ENCODE measurements at places on chromosomes 13 and 19. TPM values are rescaled to one million over a fixed set of nuclear protein-coding genes. Genes with fewer than 3 reads are reported as not detected.

DNA sequence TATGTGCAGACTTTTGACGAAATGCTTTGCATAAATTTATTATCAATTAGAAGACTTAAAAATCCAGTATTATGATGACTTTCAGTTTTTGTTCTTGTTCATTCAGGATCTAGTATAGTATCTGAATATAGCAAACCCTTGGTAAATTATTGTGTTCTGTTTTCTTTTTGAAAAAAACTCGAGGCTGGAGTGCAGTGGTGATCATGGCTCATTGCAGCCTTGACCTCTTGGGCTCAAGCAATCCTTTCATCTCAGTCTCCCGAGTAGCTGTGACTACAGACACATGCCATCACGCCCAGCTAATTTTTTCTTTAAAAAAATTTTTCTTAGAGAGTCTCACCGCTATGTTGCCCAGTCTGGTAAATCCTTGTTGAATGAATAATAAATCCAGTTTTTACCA lies 4.6 kb downstream of the FARP1 start:
- no peak for DNase-seq

GRCh38 chr13:32585550-32586079 lies 637 bp upstream of the PDS5B start:
- DNase-seq, result no peak

DNA sequence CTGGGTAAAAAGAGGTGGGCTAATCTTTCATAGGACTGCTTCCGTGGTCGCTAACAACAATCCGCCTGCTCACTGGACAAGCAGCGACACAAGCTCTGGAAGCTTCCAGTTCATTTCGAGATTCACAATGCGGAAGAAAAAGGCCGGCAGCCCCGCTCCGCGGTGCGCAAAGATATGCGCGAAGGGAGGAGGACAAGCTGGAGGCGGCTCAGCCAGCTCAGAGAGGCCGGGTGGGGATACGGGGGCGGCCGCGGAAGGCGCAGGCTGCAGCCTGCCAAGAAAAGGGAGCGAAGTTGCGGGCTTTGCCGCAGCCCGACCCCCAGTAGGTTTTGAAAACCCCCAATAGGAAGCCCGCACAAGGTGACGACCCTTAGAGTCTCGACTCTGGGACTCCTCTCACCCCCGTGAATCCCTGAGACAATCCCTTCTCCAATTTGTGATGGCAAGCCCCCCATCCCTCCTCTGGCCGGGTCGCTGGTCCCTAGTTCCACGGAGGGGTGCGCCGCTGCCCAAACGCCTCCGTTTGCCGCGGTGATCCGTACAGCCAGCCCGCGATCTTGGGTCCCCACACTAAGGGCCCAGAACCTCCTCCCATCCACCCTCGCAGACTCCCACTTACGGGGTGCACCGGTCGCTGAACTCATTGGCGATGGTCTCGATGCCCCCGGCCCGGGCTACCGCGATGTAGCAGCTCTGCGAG lies 697 bp downstream of the HSPH1 start:
- DNase-seq, result peak; percentile 75

DNA sequence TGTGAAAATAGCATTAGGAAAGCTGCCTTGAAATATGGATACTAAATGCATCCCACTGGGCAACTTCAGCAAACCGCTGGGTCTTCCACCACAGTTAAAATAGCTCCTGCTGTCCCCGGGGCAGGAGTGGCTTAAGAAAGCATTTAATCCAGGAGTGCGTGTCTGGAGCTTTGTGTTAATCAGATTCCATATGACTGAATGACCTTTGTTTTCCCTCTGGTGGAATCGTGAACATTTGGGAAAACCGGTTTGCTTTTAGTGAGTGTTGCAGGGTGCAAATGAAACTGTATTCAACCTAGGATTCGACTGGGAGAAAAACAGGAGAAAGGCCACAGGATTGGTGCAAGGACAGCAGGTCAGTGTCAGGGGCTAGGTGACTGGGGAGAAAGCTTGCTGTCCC lies 237.6 kb upstream of the MAB21L1 start:
- DNase-seq, result no peak

GRCh38 chr19:42693760-42694350 lies 46.4 kb downstream of the PSG3 start:
- DNase-seq, result peak; percentile 46

GRCh38 chr19:8626842-8627241 lies 3.6 kb upstream of the NFILZ start:
- no peak for DNase-seq

GRCh38 chr13:99614465-99614885 lies 113.2 kb downstream of the TM9SF2 start:
- DNase-seq, result no peak

- DNase-seq, result no peak
Measured at GRCh38 chr13:36769126-36769525, 49.9 kb upstream of the RFXAP start.

DNA sequence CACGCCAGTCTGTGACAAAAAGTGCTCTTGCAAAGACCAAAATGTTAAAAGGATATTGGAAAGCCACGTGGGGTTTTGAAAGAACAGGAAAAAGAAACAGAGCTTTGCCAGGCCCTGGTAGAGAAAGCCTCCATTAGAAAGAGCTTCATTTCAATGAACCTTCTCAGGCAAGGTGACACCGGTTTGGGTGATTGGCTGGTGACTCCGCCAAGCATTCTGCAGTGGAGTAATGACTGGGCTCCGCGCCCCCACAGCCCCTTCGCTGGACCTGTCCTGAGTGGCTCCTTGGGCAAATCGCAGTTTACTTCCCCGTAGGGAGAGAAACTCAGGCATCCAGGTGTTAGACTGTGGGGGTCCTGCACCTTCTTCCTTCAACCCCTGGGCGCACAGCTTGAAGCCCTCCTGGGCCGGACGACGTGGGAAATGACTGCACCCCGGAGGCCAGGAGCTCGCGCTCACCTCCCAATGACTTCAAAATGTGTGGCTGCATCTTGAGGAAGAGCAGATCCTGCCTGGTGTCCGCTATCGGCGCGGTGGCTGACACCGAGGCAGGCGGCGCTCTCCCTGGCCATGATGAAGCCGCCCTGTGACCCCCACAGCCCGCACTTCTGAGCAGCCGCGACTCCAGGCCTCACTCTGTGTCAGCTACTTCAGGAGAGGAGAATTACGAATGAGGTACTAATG lies 444.6 kb upstream of the SGCG start:
- no peak for DNase-seq

DNA sequence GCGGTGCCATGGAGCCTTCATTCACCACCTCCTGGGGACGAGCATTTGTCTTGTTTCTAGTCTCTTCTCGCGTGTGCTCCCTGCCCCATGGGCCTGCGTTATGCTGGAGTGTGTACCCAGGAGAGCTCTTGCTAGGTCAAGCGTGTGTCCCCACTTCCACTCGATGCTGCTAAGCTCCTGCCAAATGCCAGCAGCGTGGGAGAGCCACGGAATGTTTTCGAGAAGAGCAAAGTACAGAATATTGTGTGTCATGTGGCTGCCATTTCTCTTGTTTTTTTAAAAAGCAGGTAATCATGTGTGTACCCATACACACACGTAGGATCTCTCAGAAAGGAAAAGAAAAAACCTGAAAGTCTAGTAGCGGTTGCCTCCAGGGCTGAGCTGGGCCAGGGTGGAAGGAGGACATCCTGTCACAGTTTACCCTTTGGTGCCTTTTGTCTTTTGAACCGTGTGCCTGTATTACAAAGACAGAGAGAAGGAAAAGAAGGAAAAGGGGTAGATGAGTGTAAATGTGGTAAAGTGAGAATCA lies 28.6 kb downstream of the PAK4 start:
- no peak for DNase-seq

GRCh38 chr13:99432609-99433542 lies 68.4 kb upstream of the TM9SF2 start:
- peak; percentile 73 for DNase-seq

- DNase-seq, result peak; percentile 14
Measured at GRCh38 chr19:46546194-46546896, 50.7 kb upstream of the PNMA8B start.

- peak; percentile 78 for DNase-seq
Measured at GRCh38 chr19:2503521-2504109, 27.7 kb downstream of the GADD45B start.

- DNase-seq, result no peak
Measured at GRCh38 chr13:111519490-111520170, 199.2 kb downstream of the TEX29 start.

DNA sequence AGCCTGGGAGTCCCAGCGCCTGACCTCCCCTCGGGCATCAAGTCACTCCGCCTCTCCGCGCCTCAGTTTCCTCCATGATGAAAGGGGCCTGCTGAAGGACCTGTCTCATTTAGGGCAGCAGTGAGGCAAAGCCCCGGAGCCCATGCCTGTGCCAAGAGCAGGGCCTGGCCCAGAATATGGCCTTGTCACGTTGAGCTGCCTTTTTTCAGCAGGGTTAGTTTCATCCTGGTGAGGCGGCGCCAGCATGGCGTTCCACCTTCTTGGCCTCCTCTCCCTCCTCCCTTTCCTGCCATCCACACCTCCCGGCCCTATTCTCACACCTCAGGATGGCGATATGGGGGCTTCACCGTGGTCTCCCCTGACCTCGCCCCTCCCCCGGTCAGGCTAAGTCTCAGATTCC lies 30.2 kb downstream of the PAK4 start:
- no peak for DNase-seq

GRCh38 chr13:113535381-113535781 lies 44.9 kb upstream of the DCUN1D2 start:
- DNase-seq, result no peak

The RFXAP gene
- 0.83 TPM for total RNA-seq

The DNAAF3 gene
- not detected for total RNA-seq

The ZNF787 gene
- 4.8 TPM for total RNA-seq

The HCN2 gene
- total RNA-seq, result 0.72 TPM

The ERCC2 gene
- total RNA-seq, result 26.7 TPM

The ZNF728 gene
- total RNA-seq, result not detected
